Fibroblast of skin of right quadriceps (primary cell): ENCODE measurements at places on chromosomes 12 and 14.

DNA sequence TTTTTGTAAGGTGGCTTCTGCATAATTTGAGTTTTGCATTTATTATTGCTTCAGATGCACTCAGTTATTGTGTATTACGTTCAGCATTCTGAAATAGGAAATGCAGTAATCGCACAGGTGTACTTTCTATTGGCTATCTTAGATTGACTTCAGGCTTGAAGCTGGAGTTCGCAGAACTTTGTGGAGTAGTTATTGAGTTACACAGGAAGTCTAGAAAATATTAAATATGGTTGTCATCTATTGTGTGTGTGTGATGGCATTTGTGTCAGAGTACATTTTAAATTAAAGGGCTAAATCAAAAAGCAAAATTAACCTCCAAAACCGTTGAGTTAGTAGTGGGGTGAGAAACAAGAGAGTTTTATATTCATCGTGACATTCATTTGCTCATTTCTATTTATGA is 2.7 kb downstream of the ARID2 start:
- DNase-seq = no peak

- no peak for DNase-seq
Observed at GRCh38 chr14:94673781-94674231, 61.6 kb downstream of the SERPINA3 start.

GRCh38 chr14:65901595-65901994 is 489.1 kb downstream of the FUT8 start:
- no peak for DNase-seq

GRCh38 chr12:48696626-48697025 is 14.6 kb upstream of the KANSL2 start:
- no peak for DNase-seq

DNA sequence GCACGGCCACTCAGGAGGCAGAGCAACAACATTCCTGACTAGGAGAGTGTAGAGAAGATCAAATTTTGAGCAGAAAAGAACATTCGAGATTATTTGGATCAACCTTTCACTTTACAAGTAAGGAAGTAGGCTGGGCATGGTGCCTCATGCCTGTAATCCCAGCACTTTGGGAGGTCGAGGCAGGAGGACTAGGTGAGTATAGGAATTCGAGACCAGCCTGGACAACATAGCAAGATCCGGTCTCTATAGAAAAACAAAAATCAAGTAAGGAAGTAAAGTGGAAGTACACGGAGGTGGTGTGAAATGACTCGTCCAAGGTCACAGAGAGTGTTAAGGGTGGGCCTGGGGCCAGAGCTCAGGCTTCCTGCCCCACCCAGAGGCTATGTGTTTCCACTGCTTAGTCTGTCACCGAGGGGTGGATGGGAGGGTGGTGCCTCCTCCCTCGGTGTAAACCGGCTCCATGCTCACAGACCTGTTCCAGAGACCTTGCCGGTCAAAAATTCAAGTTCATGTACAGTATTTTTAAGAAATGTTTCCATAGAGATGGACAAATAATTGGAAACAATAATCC is 51.9 kb downstream of the MAP1LC3B2 start:
- DNase-seq = no peak
